Muscle of leg (tissue), 16 donors: ENCODE measurements at places on chromosomes 13 and 19. TPM values are rescaled to one million over a fixed set of nuclear protein-coding genes. Genes with fewer than 3 reads are reported as not detected.

DNA sequence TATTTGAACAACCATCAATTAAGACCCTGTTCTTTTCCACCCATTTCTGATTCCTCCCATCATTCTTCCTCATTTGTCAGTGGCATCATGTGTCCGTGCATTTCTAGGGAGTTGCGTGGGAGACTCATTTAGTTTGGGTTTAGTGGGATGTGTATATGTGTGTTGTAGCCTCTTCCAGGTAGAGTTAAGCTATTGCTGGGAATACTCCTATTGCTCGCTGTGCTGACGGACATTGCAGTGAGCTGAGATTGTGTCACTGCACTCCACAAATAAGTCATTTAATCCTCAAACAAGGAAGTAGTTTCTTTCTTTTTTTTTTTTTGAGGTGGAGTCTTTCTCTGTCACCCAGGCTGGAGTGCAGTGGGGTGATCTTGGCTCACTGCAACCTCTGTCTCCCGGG lies 42.2 kb upstream of the RCBTB2 start:
- DNase-seq: no peak

LIG1 gene
- total RNA-seq: 20.4 TPM

- DNase-seq: no peak
Measured at GRCh38 chr13:105266615-105267014, 1268.8 kb downstream of the EFNB2 start.

CD70 gene
- 1.4 TPM for total RNA-seq

GRK1 gene
- 0.22 TPM for total RNA-seq

GTF3A gene
- total RNA-seq: 131 TPM

- no peak for DNase-seq
Measured at GRCh38 chr19:30173593-30174356, 198.4 kb upstream of the ZNF536 start.

ZNF568 gene
- 29.8 TPM for total RNA-seq

DNA sequence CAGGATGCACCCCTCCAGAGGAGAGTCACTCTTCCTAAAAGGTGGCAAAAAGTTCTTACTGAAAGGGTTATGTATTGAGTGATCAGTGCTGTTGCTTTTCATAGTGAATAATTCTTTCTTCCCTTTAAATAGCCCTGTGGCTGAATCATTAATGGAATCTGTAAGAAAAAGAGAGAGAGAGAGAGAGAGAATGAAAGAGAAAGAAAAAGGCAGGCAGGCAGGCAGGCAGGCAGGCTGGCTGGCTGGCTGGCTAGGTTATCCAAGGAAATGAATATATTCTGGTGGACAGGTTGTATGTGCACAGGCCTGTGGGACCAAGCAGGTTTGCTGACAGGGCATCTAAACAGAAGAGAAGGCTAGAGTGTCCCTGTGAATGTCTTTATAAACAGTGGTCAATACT lies 100.5 kb downstream of the DLEU7 start:
- no peak for DNase-seq

DNA sequence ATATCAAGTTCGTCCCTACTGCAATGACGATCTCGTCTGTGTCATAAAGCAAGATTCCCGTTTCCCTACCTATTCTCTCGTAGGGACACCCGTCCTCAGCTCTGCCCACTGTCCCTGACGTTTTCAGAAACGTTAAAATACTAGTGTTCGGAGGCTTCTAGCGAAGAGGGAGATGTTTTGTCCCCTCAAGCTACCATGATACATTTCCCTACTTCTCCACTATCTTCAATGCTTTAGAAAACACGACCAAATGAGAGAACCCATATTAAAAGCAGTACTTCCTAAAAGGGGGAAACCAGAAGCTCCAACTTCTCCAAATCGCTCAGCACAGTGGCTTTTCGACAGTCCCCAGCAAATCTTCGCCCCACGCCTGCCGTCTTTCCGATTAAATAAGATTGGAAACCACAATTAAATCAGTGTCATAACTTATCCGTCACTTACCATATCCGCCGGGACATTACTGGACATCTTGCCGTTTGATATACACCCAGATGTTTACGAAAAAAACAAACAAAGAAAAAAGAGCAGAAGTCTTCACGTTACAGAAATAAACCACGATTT lies 1.3 kb downstream of the UBL3 start:
- peak; percentile 77 for DNase-seq

- no peak for DNase-seq
Measured at GRCh38 chr13:71079638-71080037, 787.4 kb downstream of the DACH1 start.

CFAP97D2 gene
- total RNA-seq: not detected

MLLT1 gene
- 11.9 TPM for total RNA-seq

DNA sequence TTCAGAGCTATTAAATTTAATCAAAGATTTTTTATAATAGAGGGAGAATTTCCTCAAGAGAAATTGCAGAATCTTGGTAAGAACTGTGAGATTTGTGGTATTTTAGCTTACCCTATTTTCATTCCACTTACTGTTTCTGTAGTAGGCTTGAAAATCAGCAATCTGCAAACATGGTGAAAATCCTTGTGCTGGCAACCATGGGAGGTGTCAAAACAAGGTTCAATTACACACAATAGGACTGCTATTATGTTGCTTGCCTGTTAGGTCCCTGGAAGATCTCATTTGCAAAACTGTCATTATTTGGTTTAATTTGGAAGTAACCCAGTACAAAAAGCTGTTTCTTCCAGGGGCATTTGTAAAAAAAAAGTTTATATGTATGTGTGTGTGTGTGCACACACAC lies 662.8 kb upstream of the SLITRK6 start:
- no peak for DNase-seq

CEACAM1 gene
- total RNA-seq: 0.62 TPM
